ENCODE measurements at places on chromosomes 5 and 9.

- H3K27me3 ChIP-seq = no peaks in the 10 kb centered on the region
- no peaks in the 10 kb centered on the region for H3K36me3 ChIP-seq
- DNase-seq = no peak
Observed at GRCh38 chr9:98967257-98967656, 23.6 kb downstream of the COL15A1 start.

GRCh38 chr5:113652161-113652560, 138.7 kb downstream of the YTHDC2 start:
- no peaks in the 10 kb centered on the region for H3K36me3 ChIP-seq
- H3K4me1 ChIP-seq = no peaks in the 10 kb centered on the region
- no peak overlapping the region for H3K27ac ChIP-seq
- no peak for DNase-seq
- no peak overlapping the region for H3K4me3 ChIP-seq

DNA sequence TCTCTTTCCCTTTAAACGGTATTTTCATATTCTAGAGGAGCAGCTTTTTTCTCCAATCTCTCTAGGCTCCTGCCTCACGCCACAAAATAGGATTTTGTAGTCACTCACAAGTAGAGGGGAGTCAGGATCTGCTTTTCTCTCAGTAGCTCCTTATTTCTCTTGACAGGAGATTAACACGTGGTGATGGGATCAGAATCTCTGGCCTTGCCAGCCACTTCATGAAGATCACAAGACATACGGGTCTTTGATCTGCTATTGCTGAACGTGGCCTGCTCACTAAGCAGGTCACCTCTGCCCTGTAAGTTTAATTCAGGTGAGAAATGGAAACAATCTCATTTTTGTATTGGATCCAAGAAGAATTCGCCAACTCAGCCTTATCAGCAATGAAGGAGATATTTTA, 257.5 kb downstream of the DIRAS2 start:
- H3K27ac ChIP-seq = no peak overlapping the region
- no peaks in the 10 kb centered on the region for H3K27me3 ChIP-seq
- no peak overlapping the region for H3K4me3 ChIP-seq
- no peak for DNase-seq

DNA sequence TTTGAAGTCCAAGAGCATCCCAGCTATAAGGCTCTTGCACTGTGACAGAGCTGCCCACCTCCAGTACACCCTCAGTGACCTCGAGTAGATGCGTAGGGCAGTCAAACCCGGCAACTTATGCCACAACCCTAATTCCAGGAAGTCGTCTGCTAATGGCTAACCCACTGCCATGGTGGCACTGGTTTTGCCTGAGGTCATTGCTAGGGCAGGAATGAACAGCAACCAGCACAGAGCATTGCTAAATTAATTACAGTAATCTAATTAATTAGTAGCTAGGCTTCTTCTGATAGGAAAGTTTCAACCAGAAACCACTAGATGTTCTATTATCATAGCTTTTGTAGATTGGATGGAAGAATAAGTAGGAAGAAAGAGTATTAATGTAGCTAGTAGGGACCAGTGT, 122.8 kb downstream of the DPYSL3 start:
- DNase-seq = no peak
- no peak overlapping the region for H3K4me3 ChIP-seq
- H3K4me1 ChIP-seq = peaks cover 19% of the 10 kb centered on the region
- no peak overlapping the region for H3K27ac ChIP-seq

DNA sequence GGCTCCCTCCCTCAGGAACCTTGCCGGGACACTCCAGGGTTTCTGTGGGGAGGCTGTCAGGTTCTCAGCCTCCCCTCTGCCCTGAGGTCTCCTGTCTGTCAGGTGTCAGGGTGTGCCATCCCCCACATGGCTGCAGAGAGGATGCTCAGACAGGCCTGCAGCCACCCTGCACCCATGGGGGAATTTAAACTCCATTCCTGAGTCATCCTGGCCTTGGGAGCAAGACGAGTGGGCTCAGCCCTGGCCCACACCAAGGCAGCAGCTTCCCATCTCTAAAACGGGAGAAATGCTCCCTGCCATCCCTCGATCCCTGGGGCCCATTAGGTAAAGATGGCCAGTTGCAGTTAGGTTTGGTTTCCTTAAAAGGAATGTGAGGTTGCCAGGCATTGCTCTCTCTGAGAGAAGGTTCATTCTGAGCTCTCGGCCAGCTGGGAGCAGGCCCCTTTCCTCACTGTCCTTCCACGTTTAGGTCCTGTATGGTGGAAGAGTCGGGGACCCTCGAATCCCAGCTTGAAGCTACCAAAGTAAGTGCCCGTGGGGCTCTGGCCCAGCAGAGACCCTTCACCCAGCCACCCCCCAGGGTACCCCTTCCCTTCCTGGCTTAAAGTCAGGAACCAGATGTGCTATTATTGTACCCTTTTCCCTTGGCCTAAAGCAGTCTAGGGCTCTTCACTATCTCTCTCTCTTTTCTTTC, 26.6 kb downstream of the DYNC2I2 start:
- peaks cover 2% of the 10 kb centered on the region for H3K27me3 ChIP-seq
- no peak overlapping the region for H3K27ac ChIP-seq
- H3K36me3 ChIP-seq = peaks cover 13% of the 10 kb centered on the region
- H3K4me3 ChIP-seq = peak overlapping the region; percentile 73

GRCh38 chr5:112208699-112209615, 210.1 kb downstream of the EPB41L4A start:
- peaks cover 42% of the 10 kb centered on the region for H3K4me1 ChIP-seq
- H3K4me3 ChIP-seq = peak overlapping the region; percentile 17
- peak overlapping the region; percentile 5 for H3K27ac ChIP-seq

- peaks cover 43% of the 10 kb centered on the region for H3K36me3 ChIP-seq
- no peak for DNase-seq
- no peak overlapping the region for H3K4me3 ChIP-seq
- H3K4me1 ChIP-seq = peaks cover 43% of the 10 kb centered on the region
Observed at GRCh38 chr9:14891332-14891731, 18.9 kb downstream of the FREM1 start.

- no peaks in the 10 kb centered on the region for H3K4me1 ChIP-seq
- no peak for DNase-seq
- no peak overlapping the region for H3K27ac ChIP-seq
- no peaks in the 10 kb centered on the region for H3K36me3 ChIP-seq
- no peak overlapping the region for H3K4me3 ChIP-seq
Observed at GRCh38 chr9:91557327-91557726, 133.7 kb upstream of the NFIL3 start.

DNA sequence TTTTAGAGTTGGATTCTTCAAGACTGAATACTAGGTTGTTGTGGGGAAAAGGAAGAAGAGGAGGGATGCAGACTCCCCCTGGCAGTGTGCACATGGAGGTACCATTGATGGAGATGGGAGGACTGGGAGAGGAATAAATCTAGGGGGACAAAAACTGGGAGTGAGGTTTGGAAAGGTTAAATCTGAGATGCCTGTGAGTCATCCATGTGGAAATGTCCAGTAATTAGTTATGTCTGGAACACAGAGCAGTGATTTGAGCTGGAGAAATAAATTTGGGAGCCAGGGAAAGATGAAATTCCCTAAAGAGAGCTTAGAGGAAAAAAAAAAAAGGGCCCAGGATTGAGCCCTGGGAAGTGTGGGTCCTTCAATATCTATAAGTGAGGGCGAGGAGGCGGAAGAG, 8.0 kb upstream of the CCIN start:
- H3K36me3 ChIP-seq = peaks cover 11% of the 10 kb centered on the region
- no peak for DNase-seq
- H3K4me3 ChIP-seq = no peak overlapping the region
- H3K27ac ChIP-seq = no peak overlapping the region

DNA sequence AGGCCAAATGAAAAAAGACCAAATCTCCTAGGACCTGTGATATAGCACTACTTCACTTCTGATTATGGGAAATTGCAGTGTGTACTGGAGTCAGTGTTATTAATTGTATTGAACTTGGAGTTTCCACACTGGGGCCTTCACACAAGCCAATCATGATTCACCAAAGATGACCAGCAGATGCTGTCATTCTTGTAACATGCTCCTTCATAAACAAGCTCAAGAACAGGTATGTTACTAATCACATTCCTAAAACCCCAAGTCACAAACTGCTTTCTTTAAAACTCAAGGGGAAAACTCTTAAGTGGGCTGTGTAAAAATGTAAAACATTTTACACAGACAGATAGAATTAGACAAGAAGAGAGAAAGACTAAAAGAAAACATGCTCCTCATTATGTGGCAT, 5.6 kb downstream of the KLHL3 start:
- no peaks in the 10 kb centered on the region for H3K4me1 ChIP-seq
- no peak overlapping the region for H3K27ac ChIP-seq
- H3K4me3 ChIP-seq = no peak overlapping the region
- no peaks in the 10 kb centered on the region for H3K36me3 ChIP-seq
- H3K27me3 ChIP-seq = no peaks in the 10 kb centered on the region

DNA sequence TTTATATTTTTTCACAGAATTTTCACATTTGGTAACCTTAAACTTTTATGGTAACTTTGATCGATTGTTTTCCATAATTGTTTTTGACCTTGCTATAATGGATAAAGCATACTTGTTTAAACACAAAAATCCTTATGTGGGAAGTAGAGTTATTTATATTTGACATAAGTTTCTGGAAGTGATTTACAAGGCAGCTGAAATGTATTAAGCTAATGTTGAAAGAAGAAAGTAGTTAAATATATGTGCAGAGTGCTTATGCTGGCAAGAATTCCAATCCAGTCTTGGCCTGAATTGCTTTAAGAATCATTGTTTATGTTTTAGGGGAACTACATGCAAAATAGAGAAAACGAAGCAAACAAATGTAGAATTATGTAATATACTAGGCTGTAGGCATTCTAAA, 763.6 kb downstream of the TAF11L14 start:
- H3K4me1 ChIP-seq = peaks cover 20% of the 10 kb centered on the region
- H3K4me3 ChIP-seq = no peak overlapping the region
- no peak for DNase-seq
- peaks cover 5% of the 10 kb centered on the region for H3K36me3 ChIP-seq
- no peaks in the 10 kb centered on the region for H3K27me3 ChIP-seq

DNA sequence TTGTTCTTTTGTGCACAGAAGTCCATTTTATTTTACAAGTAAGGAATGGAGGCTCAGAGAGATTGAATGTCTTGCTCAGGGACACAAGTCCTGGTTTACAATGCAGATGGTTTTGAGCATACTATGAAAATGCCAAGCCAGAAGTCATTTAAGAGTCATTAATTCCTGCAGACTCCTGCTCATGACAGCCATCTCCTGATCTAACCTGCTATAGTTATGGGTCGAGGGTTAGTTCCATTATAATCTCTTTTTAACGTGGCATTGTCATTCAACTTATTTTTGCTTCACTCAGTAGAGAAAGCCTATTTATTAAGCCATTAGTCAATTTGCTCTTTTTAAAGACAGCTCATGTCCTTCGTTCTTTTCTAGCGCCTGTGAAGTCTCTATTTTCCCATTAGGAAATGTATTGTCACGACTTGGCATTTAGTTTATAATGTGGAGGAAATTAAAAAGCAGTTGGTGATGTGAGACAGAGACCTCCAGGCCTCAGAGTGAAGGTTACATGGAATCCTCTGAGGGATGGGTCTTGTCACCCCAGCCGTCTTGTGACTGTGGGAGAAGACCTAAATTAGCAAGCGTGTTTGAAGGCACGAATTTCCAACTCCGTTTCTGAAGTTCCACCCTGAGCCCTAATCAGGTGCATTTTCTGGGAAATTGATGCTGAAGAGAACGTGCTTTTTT, 84.1 kb downstream of the ACTBL2 start:
- H3K27ac ChIP-seq = no peak overlapping the region
- H3K4me1 ChIP-seq = peaks cover 19% of the 10 kb centered on the region
- H3K36me3 ChIP-seq = no peaks in the 10 kb centered on the region

- H3K27ac ChIP-seq = peak overlapping the region; percentile 35
- no peak for DNase-seq
- H3K27me3 ChIP-seq = no peaks in the 10 kb centered on the region
Observed at GRCh38 chr9:129555512-129556215, 65.2 kb downstream of the C9orf50 start.

- no peaks in the 10 kb centered on the region for H3K36me3 ChIP-seq
- H3K4me3 ChIP-seq = no peak overlapping the region
- peak overlapping the region; percentile 50 for H3K27ac ChIP-seq
Observed at GRCh38 chr9:123339666-123340510, 16.1 kb upstream of the CRB2 start.

- DNase-seq = no peak
- H3K27me3 ChIP-seq = no peaks in the 10 kb centered on the region
- no peak overlapping the region for H3K27ac ChIP-seq
- H3K4me3 ChIP-seq = no peak overlapping the region
- no peaks in the 10 kb centered on the region for H3K36me3 ChIP-seq
Observed at GRCh38 chr5:151627650-151628049, 36.5 kb upstream of the FAT2 start.

DNA sequence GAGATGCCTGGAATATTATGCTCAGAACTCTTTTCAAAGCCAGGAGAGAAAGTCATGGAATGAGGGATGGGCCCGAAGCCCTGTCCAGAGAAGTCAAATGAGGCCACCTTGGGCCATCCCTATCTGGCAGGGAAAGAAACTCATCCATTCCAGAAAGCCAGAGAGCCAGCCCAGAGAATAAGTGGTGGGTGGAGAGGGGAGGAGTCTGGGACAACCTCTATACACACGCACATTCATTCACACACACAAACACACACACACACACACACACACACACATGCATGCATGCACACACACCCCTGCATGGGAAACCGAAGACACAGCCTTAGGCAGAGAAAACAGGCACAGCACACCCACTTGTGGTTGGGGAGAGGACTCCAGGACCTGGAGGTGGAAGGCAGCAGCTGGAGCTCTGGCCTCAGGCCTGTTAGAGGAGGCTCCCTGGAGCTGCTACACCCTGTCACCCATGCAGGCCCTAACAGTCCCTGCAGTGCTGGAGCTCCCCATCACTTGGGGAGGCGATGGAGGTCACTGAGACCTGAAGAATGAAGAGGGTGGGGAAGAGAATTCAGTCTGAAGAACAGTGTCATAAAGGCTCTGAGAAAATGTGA, 38.0 kb downstream of the TGFBI start:
- no peak overlapping the region for H3K27ac ChIP-seq
- H3K36me3 ChIP-seq = no peaks in the 10 kb centered on the region
- no peaks in the 10 kb centered on the region for H3K27me3 ChIP-seq

DNA sequence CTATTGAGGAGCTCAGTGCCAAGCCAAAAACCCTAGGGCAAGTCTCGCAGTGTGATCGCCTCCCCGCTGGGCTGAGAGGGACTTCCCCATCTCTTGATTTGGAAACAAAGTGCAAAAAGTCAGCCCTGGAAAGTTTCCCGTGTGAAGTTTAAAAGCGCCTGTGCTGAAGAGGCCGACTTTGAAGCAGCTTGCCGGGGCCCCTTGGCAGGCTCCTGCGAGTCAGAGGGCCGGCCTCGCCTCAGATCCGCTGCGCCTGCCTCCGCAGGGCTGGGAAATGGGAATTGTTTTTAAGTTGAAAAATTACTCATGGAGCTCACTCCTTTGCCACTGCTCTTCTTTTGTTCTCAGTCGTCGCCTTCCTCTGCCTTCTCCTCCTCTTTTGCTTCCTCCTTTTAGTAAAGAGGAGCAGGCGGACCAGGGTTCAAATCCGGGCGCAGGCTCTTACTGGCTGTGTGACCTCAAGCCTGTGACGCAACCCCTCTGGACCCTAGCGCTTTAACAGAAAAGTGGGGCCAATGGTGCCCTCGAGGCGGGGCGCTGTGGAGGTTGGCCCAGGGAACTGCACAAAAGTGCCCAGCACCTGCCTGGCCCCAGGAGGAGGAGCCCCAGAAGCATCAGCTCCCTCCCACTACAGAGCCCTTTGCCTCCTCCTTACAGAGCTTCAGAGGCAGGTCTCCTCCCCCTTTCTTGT, 14.7 kb upstream of the LHX2 start:
- peaks cover 21% of the 10 kb centered on the region for H3K4me1 ChIP-seq
- no peak overlapping the region for H3K4me3 ChIP-seq
- H3K27me3 ChIP-seq = peaks cover 78% of the 10 kb centered on the region

All from neural crest cell (in vitro differentiated cells).